Smooth muscle cell of bladder (primary cell): ENCODE measurements at places on chromosomes 4 and X. TPM values are rescaled to one million over a fixed set of nuclear protein-coding genes. Genes with fewer than 3 reads are reported as not detected.

CENPVL2 gene
- not detected in 2 replicates for total RNA-seq

GPRASP2 gene
- 13.8 and 16.0 TPM in 2 replicates for total RNA-seq

POF1B gene
- total RNA-seq: not detected in 2 replicates

CACNA1F gene
- not detected in 2 replicates for total RNA-seq

NAP1L3 gene
- total RNA-seq: 1.6 and 2.9 TPM in 2 replicates
